ENCODE measurements at places on chromosomes 2 and 18. TPM values are rescaled to one million over a fixed set of nuclear protein-coding genes. Genes with fewer than 3 reads are reported as not detected.

- no peak for DNase-seq
Observed at GRCh38 chr18:23565916-23566547, 20.3 kb downstream of the NPC1 start.

DNA sequence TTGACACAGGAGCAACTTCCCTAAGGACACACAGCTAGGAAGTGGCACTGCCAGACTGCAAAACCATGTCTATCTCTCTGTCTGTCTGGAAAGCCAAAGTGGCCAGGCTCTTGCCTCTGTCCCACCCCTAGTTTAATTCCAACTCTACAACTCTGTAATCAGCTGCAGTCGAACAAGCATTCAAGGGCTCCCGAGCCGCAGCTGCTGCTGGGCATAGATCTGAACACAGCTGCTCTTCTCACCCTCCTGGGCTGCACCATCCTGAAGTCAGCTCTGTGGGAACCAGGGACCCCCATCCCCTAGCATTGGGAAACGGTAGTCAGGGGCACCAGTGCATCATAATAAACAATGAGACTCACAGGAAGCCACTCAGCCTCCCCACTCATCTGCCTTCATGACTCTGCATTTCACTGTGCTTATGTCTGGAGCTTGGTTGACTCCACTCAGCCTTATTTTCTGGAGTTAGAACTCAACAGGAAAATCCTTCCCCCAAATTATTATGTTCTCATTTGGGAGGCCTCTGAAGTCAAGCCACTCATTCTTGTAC is 44.4 kb upstream of the TMEM163 start:
- no peak for DNase-seq

DNA sequence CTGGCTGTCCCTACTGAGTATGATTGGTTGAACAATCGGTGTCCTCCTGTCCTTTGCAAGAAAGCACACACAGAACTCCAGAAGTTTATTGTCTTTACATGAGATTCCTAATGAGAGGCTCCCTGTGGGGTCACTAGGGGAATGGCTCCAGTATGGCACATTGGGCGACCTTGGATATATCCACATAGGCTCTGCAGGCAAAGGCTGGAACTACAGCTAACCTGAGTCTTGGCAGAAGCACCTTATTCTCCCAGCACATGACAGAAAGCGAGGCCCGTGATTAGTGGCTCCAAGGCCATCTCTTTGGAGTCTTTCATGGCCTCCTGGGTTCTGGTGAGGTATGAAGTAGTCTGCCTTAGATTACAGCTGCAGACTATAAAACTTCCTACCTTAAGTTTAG is 49.0 kb downstream of the ZDBF2 start:
- no peak for DNase-seq

DNA sequence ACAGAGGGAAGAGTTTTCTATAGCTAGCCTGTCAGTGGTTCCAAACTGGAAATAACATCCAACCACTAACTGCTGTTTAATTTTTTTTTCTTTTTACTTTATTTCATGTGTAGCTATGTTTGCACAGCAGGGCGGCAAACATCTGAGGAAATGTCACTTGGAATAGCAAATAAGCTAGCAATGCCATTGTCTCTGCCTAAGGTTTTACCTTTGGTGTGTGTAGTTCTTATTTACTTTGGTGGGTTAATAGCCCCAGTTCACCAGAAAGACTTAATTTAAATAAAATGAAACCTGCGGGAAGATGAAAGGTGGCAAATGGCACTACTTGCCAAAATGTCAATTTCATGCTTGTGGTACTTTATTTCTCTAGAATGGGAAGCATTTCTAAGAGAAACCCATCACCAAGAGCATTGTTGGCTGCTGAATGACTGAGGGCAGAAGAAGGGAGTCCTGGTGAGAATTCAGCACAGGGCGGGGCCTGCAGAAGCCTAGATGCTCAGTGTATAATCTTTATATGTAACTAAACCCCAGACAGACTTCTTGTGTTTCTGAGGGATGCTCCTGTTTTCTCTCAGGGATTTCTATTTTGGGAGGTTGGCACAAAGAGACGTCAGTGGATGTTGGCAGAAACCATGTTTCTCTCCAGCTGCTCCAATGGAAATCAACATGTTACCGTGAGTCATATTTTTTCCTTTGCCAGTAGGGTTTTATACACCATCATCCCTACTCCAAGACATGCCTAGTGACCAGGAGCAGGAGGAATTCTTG is 300.4 kb upstream of the NT5C1B start:
- DNase-seq: no peak

- no peak for DNase-seq
Observed at GRCh38 chr18:49212819-49213218, 247.6 kb downstream of the DYM start.

DNA sequence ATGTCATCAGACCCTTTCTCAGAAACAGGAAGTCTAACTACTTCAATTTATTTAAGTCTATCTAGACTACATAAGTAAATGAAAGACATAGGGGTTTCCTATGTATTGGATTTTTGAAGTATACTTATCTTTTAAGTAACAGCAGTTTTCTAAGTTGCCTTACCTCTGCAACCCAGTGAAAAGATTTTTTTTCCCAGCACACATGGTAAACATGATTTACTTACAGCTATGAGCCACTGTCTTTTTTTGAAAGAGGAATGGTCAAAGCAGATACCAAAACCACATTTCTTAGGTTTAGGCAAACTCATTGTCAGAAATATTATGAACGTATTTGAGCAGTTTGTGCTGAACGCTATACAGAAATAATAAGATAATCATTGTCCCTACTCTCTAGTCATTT is 78.7 kb upstream of the OTX1 start:
- no peak for DNase-seq

- no peak for DNase-seq
Observed at GRCh38 chr2:101574622-101575021, 99.7 kb upstream of the RFX8 start.

DNA sequence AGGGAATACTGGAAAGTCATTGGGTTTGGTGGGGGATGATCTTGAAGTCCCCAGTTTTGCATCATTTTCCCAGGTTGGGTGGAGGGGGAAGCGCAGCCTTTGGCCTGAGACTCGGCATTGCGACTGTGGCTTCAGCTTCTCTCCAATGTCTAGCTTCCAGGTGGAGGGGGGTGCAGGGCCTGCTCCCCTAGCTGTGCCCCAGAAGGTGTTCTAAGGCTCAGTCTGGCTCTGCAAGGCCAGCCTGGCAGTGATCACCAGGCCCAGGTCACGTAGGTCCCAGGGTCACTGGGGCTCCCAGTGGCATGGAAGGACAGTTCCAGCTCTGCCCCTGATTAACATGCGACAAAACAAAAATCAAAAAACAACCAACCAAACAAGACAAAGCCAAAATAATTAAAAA is 56.9 kb upstream of the HAAO start:
- no peak for DNase-seq

DNA sequence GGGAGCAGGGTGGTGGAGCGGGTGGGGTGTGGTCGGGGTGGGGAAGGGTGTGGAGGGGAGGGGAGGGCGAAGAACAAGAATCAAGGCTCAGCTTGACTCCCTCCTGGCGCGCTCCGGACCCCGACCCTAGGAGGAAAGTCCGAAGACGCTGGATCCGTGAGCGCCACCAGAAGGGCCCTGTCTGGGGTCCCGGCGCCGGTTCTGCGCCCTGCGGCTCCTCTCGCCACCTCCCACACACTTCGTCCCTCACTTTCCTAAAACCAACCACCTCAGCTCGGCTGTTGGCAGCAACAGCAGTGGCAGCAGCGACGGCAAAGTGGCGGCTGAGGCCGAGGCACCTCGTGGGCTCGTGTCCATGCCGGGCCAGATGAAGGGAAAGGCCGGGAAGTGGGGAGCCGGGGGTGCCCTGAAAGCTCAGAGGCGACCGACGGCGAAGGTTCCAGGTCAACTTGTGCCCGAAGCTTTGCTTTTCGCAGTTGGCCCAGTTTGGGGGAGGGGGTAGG is 2.1 kb downstream of the KLHL14 start:
- peak; percentile 38 for DNase-seq

DNA sequence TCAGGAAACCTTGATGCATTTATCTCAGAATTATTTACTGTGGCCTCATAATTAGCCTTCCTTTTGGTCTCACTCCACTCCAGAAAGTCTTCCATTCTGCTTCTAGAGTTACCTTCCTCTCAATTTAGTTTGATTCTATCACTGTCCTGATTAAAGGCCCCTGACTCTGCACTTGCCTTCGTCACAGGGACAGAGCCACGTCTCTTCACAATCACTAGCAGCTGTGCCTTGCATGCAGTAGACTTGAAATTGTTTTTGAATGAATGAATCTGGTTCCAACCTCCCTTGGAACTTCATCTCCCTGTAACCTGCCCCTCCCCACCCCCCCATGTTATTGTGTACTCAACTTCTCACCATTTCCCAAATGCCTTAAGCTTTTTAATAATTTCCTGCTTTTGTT is 52.4 kb downstream of the OSBPL6 start:
- DNase-seq: no peak

DNA sequence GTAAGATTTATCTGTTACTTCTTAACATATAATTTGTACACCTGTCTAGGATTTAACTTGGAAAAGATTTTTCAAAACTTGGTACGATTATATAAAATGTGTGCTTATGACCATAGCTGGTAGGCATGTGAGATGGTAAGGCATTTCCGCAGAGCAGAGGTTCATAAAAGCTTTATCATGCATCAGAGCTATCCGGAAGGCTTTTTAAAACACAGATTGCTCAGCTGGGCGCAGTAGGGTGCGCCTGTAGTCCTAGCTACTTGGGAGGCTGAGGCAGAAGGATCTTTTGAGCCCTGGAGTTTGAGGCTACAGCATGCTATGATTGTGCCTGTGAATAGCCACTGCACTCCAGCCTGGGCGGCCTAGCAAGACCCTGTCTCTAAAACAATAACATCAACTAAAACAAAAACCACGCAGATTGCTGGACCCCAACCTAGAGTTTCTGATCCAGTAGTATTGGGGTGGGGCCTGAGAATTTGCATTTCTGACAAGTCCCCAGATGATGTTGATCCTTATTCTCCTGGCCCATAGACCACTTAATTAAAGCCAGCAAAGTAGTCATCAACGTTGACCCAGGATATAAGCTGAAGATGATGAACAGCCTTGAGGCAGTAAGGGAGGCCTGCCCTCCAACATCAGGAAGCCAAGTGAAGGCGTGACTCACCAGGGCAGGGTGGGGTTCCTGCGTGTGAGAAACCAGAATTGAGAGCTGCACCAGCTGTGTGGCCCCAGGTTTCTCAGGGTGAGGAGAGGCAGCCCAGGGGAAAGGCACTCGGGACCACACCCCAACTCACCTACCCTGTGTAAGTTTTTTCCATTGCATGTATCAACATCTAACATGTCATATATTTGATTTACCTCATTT is 21.6 kb upstream of the SLC20A1 start:
- no peak for DNase-seq

DNA sequence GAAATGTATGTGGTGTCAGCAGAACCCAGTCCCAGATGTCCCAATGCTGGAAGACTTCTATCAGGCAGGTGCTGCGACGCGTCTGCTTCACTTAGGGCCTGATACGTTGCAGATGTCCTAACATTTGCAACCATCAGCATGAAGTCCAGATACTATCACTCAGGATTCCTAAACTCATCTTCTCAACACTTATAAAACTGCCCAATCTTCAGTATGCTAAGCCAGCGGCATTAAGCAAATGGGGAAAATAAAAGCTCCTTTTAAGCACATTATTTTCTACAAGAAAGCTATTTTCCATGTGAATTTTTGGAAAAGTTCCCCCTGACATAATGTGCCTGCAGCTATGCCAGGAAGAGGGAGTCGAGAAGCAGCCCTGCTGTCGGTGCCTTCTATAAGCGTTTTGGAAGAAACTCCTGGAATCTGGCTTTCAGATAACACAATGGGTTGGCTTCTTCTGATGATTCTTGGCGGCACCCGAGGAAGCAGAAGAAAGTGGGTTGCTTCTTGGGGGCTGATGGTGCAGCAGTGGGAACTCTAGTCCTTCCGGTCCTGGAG is 60.7 kb upstream of the ITGA6 start:
- DNase-seq: no peak

DNA sequence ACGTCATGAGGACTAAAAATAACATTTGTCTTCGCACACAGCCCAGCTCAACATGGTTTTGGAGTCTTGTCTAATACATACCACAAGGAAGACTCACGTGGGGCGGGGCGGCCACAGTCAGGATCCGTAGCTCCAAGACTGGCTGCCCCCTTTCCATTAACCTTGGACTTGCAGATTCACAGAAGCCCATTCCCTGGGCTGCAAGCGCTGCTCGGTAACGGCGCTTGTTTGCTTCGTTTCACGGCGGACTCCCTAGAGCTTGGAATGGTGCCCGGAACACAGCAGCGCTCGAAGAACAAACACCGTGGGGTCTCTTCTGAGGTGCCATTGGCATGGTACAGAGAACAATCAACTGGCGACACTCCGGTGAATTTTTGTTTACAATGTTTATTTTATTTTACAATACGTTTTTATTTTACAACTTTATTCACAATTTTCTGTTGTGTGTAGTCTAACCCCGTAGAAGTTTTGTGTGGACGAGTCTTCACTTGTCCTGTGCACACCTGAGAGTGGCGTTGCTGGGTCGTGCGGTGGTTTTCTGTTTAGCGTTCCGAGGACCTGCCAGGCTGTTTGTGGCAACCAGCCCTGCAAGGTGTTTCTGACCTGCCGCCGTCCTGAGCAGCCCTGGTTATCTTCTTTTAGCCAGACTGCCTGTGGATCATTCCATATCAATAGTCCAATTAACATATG is 126.5 kb downstream of the GALR1 start:
- no peak for DNase-seq

- DNase-seq: no peak
Observed at GRCh38 chr2:45945302-45945717, 293.8 kb downstream of the PRKCE start.

GRCh38 chr2:145080426-145080825 is 560.5 kb upstream of the ZEB2 start:
- no peak for DNase-seq

- no peak for DNase-seq
Observed at GRCh38 chr18:72456802-72457201, 87.3 kb downstream of the CBLN2 start.

DNA sequence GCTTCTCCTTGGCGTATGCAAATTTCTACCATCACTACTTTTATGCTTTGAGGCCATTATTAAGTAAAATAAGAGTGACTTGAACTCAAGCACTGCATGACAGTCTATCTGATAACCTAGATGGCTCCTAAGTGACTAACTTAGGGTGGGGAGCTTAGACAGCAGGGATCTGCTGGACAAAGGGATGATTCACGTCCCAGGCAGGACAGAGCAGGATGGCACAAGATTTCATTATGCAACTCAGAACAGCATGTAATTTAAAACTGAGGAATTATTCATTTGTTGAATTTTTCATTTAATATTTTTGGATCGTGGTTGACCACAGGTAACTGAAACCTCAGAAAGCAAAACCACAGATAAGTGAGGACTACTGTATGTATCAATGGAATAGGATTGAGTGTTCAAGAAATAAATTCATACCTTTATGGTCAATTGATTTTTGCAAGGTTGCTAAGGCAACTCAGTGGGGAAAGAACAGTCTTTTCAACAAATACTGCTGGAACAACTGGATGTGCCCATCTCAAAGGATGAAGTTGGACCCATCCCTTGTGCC is 115.3 kb downstream of the MBD2 start:
- DNase-seq: no peak

Gene POTEI
- not detected for total RNA-seq

Gene ARHGEF4
- 0.29 TPM for total RNA-seq

Gene MAPK4
- total RNA-seq: not detected

Gene RTP5
- total RNA-seq: 0.12 TPM

Gene WDR43
- total RNA-seq: 86.6 TPM
